ENCODE measurements at places on chromosomes 11 and 22.

DNA sequence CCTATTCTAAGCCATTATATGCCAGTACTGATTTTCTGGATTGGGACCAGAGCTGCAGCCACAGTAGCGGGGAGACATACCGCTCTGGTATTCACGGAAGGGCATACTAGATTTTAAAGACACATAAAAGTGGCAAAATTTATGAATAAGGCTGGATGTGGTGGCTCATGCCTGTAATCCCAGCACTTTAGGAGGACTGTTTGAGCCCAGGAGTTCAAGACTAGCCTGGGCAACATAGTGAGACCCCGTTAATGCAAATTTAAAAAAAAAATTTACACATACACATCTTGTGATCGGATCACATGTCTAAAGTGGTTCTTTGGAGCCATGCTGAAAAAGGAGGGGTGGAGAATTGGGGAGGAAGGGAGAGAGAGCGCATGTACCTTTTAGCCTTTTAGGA, 9.0 kb downstream of the RPL27A start:
- DNase-seq: no peak

DNA sequence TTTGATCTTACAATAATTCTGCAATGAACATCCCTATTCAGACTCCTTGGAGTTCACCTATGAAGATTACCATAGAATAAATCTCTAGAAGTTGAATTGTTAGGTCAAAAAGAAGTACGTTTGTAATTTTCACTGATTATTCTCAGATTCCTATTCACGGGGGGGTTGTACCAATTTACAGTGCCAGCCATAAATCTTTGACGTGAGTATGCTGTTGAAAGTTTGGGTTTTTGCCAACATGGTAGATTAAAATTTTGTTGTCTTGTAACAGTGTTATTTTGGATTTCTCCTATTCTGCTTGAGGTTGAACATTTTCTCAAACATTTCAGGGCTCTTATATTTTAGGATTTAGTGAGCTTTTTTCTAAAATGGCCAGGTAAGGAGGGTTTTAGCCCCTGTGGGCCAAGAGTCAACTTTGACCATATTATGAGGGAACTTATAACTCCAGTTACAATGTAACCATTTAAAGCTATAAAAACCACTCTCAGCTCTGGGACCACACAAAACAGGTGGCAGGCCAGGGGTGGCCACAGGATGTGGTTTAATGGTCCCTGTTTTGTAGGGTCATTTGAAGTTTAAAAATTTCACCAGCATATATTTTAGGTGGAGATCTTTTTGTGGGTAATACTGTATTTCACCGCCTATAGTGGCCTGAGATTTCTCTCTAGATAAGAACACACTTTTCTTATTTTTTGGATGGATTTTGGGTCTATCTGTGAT, 25.8 kb downstream of the GGTLC2 start:
- no peak for DNase-seq

DNA sequence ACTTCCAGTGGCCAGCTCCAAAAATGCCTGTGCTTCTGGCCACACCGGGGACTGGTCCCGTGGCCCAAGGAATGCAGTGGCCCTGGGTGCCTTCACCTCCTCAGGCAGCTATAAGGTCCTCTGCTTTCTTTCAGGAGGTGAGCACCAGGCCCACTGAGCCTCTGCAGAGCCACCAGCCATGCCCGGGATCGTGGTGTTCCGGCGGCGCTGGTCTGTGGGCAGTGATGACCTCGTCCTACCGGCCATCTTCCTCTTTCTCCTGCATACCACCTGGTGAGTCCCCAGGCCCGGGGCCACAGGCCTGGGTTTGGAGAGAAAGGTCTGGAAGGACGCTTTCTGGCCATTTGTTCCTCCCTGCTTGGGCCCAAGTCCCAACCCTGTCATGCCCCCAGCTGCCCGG, 32.5 kb upstream of the MYRF start:
- no peak for DNase-seq

GRCh38 chr11:27723687-27724086, 23.4 kb upstream of the BDNF start:
- no peak for DNase-seq

GRCh38 chr11:64902102-64902900, 14.7 kb downstream of the ATG2A start:
- DNase-seq: no peak

GRCh38 chr22:19819208-19819910, 35.3 kb downstream of the GNB1L start:
- no peak for DNase-seq

DNA sequence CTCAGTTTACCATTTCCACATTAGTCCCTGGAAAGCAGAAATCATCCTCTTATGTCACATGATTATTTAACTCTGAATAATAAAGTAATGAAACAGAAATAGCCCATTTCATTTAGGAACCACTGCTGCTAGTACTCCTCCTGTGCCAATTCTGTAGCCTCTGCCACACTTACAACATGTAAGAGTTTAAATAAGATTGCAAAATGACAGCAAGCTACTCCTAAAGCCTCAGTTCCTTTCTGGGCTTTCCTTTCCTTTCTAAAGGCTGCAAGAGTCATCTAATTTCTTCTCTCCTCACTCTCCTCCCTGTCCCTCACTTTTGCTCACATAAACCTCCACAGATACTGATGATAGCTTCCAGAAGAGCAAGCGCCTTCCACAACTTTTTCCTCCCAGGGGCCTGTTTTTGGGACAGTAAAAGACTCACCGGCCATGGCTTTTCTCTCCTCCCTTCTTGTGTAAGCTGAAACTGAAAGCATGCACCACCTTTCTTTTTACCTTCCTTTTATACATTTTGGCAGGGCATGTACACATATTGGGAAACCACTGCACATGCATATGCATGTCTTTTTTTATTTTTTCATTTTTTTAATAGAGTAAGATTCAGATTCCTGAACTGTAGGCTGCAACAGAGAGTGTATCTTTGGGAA, 38.5 kb downstream of the CARD18 start:
- DNase-seq: no peak

DNA sequence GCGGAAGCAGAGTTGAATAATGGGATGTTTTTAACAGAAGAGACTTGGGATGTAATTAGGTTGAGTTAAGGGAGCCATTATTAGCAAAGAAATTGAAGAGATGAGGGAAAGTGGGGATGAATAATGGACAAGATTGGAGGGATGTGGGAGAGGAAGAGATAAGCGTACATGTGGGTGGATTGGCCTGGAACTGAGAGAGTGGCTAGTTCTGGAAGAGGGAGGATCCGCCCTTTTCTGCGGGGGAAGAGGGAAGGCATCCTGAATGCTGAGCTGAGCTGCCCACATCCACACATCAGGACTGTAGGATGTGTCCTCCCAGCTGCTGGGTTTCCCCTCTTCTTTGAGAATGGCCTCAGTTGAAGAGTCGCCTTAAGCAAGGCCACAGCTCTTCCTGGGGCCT, 68.3 kb upstream of the CADM1 start:
- no peak for DNase-seq

DNA sequence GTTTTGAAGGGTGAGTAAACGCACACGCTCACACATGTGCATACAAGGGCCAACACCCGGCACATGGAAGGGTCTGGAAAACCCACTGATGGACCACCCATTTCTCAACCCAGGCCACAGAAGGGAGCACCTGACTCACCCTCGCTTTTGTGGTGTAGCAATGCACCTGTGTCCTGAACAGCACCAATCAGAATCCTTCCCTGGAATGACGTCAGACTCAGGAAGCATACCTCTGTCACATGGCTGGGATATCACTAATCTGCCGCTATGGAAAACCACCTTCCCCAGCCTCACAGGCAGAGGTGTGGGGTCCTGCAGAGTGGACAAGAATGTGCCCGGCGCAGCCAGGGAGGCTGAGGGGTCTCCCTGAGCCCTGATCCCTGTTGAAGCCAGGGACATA, 9.0 kb upstream of the OSM start:
- no peak for DNase-seq

GRCh38 chr11:109957000-109957399, 136.2 kb upstream of the ZC3H12C start:
- no peak for DNase-seq

DNA sequence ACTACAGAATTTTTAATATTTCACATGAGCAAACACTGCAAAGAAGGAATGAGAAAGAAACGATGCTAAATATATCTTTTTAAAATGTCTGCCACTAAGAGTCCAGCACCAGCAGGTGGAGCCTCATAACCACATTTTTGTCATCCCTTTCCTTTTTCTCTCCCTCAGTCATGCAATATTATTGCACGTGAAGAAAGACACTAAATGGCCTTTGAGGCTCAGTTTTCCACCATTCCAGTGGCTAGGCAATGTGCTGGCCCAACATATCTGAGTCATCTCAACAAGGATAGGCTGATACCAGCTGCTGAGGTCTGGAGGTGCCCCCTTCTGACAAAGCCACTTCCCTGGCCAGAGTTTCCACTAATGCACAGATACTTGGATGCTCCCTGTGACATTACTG, 1.8 kb downstream of the ALKBH8 start:
- no peak for DNase-seq
